ENCODE measurements at places on chromosomes 11 and 22.

DNA sequence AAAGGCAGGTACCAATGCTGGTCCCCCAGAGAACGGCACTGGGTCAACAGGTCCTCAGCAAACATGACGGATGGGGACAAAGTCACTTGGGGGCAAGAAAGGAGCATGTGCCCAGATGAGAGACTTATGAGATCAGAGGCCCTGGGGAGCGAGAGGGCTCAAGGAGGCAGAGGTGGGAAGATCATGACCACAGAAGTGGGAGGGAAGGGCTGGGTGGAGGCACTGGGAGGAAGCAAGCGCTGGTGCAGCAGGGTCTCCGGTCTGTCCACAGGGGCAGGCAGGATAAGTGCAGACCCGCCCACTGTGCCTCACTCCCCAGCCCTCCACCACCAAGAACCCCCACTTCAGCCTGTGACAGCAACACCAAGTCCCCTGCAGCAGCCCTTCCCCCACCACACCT lies 10.9 kb downstream of the ELFN2 start:
- H3K4me3 ChIP-seq: no peak overlapping the region
- no peaks in the 10 kb centered on the region for H3K36me3 ChIP-seq
- peaks cover 32% of the 10 kb centered on the region for H3K4me1 ChIP-seq
- DNase-seq: no peak
- H3K27ac ChIP-seq: no peak overlapping the region
- H3K27me3 ChIP-seq: peaks cover 35% of the 10 kb centered on the region

- H3K4me1 ChIP-seq: no peaks in the 10 kb centered on the region
- no peak overlapping the region for H3K27ac ChIP-seq
- DNase-seq: no peak
These were observed 45.2 kb upstream of the PRSS23 start for GRCh38 chr11:86755146-86755545.

DNA sequence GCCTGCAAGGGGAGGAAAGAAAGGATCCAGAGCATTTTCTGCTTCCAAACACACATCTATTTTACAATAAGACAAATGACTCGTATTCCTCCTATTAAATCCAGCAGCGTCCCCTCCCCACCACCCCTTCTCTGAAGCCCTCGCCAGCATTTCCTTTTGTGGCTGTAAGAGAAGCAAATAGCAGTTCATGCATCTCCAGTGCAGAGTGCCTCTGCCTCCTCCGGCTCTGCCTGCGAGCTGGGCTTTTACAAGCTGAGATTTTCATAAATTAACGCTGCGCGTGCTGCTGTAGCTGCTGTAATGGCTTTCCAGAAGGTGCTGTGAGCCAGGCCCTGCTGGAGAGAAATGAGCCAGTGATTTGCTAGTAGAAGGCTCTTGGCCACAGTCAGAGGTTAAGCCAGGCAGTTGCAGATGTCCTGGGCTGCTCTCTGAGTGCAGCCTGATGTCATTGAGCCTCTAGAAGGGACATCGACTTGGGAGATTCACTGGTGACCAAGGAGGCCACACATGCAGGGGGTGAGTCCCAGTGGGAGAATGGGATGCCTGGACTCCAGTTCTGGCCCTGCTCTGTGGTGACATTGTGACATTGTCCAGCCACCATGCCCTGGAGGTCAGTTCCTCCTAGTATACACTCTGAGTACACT lies 134.5 kb upstream of the NAV2 start:
- H3K36me3 ChIP-seq: no peaks in the 10 kb centered on the region
- no peak for DNase-seq
- H3K4me3 ChIP-seq: no peak overlapping the region
- no peaks in the 10 kb centered on the region for H3K4me1 ChIP-seq
- H3K27ac ChIP-seq: no peak overlapping the region

DNA sequence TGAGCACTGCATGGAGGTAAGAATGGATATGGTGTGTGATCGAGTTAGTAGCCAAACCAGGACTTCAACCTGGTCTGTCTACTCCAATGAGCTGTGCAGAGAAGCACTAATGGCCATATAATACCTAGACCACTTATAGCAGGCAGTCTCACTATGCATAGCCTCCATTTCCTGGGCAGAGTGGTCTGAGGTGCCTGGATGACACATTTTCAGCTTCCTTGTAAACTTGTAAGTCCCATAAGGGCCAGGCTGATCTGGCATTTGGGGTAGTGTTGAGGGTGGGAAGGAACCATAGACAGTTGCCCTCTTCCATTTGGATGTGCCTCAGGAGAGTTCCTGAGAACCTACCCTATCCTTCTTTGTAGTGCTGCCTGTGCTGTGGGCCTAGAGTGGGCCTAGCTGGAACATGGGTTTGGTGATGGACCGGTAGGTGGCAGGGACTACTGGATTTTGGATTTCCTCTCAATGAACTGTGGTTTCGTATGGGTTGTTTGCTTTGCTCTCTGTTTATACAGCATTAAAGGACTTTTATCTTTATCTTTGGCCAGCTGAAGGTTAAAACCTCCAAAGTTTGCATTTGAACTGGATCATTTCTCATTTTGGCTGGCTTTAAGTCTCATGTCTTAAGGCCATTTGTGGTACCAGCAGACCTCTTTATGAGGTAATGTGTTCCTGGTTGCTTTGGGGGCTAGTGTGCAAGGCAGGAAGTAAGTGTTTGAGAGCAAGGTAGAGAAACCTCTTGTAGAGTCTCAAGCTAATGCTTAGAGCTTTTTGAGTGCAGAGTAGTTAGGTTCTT lies 86.9 kb downstream of the STIM1 start:
- H3K27ac ChIP-seq: peak overlapping the region; percentile 51
- no peaks in the 10 kb centered on the region for H3K27me3 ChIP-seq

DNA sequence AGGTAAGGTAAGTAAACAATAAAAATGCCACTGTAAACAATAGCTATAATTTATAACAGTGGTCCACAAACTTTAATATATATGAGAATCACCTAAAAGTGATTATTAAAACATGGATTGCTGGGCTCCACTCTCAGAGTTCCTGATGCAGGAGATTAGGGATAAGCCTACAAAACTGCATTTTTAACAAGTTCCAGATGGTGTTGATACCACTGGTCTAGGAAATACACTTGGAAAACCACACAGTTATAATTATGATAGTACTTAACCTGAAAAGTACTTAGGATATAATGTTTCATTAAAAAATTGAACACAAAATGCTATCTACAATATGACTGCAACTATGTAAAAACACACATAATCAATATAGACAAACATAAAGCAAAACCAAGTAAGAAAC lies 20.4 kb downstream of the FCHSD2 start:
- H3K27me3 ChIP-seq: no peaks in the 10 kb centered on the region
- H3K36me3 ChIP-seq: peaks cover 5% of the 10 kb centered on the region
- DNase-seq: no peak
- no peak overlapping the region for H3K4me3 ChIP-seq
- H3K27ac ChIP-seq: no peak overlapping the region

DNA sequence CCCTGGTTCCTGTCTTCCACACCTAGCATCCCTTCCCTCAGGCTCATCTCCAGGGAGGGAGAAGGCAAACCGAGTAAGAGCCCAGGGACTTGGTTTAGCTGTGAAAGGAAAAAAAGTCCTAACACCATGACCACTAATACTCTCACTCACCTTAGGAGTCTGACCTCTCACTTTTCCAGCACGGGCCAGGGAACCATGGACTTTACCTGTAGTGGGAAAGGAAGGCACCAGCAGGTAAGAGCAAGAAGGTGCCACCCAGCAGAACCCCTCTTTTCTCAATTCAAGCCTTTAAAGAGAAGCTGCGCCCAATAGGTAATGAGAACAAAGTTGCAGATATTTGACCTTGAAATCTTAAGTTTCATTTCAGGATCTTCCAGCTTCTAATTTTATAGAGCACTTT lies 1.1 kb downstream of the FAU start:
- peaks cover 55% of the 10 kb centered on the region for H3K4me1 ChIP-seq
- no peak for DNase-seq
- peak overlapping the region; percentile 99 for H3K27ac ChIP-seq

GRCh38 chr11:88529426-88529825 lies 191.9 kb upstream of the CTSC start:
- H3K4me1 ChIP-seq: no peaks in the 10 kb centered on the region
- H3K4me3 ChIP-seq: no peak overlapping the region
- no peak for DNase-seq
- H3K36me3 ChIP-seq: no peaks in the 10 kb centered on the region
- H3K27ac ChIP-seq: no peak overlapping the region
- no peaks in the 10 kb centered on the region for H3K27me3 ChIP-seq

DNA sequence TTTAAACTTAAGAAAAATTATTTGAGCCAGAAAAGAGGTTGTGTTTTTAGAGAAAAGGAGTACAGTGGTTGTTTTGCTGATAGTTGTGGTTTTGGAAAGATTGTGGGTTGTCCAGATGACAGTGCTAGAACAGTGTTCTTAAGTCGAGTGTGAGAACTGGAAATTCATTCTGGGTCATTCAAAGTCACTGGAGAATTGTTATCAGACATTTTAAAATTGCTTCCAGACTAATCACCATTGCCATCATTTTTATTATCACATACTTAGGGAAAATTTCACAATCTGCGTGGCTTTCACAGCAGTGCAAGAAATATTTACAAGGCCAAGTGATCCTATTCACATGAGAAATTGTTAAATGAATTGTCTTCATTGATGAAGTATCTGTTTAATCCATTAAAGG lies 242.2 kb upstream of the DDI1 start:
- H3K36me3 ChIP-seq: no peaks in the 10 kb centered on the region
- H3K27me3 ChIP-seq: no peaks in the 10 kb centered on the region
- H3K4me1 ChIP-seq: no peaks in the 10 kb centered on the region
- no peak for DNase-seq
- H3K4me3 ChIP-seq: no peak overlapping the region
- H3K27ac ChIP-seq: no peak overlapping the region

- no peak for DNase-seq
- H3K36me3 ChIP-seq: no peaks in the 10 kb centered on the region
These were observed 4.7 kb upstream of the POLD4 start for GRCh38 chr11:67357831-67358670.
